ENCODE measurements at places on chromosomes 2 and 18.

- no peak for DNase-seq
Measured at GRCh38 chr2:118470297-118470696, 377.2 kb downstream of the EN1 start.

DNA sequence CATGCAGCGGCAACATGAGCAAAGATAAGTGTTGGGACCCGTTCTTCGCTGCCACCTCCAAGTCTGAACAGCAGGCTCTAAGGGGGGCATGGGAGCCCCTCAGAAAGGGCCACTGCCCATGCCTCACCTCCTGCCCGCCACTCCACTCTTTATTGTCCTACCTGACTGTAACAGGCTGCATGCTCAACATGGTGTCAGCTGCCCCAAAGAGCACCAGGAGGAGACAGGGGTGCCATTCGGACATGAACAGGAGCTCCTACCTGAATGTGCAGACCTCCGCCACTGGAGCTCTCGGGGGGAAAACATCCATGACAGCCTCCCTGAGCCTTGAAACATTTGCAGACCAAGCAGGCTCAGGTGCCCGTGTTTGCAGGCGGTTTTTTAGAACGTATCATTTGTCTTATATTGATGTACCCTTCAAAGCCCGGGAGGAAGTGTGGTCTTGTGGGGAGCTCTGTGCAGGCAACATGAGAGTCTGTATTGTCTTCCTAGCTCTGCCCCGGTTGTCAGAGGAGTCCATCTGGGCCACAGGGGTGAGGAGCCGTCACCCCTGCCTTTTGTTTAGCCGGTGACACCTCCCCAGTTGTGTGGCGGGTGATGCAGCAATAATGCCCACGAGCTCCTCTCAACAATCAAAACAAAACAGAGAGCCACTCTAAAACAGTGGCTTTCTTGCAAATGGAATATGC lies 35.1 kb upstream of the CD8A start:
- DNase-seq: no peak

- DNase-seq: no peak
Measured at GRCh38 chr2:86011449-86011941, 94.2 kb downstream of the POLR1A start.

GRCh38 chr2:218392891-218393462 lies 6.7 kb upstream of the CTDSP1 start:
- DNase-seq: no peak

DNA sequence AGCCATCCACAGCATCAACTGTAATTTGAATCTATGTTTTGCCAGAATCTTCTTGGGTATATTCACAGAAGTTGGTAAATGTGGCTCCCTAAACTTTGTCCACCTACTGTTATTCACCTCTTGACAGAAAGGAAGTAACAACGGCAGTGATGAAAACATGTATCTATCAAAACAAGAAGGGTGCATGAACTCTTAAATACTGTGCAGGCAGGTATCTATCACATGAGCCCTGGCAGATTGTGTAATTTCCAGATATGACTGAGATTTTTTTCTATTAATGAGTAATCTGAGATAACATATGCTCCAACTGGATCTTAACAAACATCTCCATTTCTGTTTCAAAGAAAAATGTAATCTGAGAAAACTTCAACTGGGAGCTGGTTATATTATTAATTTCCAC lies 36.6 kb downstream of the SFT2D3 start:
- no peak for DNase-seq

GRCh38 chr2:41026613-41027012 lies 574.7 kb upstream of the SLC8A1 start:
- DNase-seq: no peak

DNA sequence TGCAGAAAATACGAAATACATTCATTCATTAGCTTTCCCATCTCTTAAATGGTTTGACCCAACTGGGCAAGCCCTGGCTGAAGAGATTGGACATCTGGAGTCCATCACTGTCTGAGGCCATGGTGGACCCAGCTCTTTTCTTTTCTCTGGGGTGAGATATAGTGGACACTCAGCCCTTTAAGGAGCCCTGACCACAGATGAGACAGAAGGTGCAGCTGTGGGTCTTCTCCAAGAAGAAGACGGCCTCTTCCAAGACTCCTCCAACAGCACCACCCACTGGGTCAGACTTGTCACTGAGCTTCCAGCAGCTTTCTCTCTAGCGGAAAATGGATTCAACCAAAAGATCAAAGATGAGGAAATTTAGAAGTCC lies 27.2 kb downstream of the TWIST2 start:
- DNase-seq: no peak

GRCh38 chr2:10957391-10957790 lies 45.7 kb downstream of the KCNF1 start:
- no peak for DNase-seq

Measured in stimulated activated CD4-positive, alpha-beta T cell treated with anti-CD3 and anti-CD28 coated beads, TNF-alpha, amount 100 ng/mL, for 1 hour (primary cell).